IPS-NIHi11 (cell line): ENCODE measurements at places on chromosomes 11 and 22.

DNA sequence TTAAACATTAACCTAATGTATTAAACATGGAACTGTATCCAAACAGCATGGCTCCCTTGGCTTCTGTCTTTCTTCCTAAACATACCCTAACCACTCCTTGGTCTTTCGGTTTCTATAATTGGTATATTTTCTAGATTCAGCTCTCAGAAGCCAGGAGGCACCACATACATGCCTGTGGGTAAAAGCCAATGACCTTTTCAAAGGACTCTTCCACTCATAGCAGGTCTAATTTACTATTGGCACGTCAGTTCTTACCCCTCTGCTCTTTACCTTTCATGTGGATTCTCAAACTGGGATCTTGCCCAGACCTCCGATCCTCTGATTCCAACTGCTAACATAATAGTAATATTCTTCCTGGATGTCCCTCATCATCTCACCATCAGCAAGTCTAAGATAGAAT is 835.1 kb downstream of the NTM start:
- no peak for DNase-seq

DNA sequence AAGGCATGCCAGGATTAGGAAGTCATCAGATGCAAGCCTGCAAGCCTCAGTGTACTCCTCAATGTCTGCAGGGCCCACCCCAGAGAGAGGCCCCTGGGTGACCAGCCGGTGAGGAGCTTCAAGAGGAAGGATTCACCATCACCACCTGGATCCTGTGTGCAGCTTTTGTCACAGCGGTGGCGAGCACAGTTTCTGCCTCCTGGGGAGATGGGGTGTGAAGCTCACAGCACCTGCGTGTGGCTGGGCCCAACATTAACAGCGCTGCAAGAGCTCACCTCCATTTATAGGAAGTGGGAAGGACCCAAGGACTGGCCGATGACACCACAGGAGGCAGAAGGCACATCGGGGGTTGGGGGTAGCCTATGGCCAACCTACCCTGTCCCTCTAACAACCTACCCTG is 235.3 kb downstream of the CTTN start:
- no peak for DNase-seq

DNA sequence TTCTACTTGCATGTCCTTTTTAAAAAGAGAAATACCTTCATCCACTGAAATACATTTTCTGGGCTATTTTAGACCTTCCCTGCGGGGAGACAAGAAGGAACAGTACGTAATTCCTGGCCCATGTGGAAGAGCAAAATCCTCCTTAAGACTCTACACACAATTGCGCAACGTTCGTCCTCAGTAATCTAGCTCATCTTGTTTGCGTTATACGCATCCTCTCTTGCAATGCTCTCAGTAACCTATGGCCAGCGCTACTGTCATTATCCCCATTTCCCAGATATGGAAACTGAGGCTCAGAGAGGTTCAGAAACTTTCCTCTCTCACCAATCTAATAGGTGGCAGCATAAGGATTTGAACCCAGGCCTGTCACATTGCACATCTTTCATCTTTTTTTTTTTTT is 54.6 kb downstream of the RPUSD4 start:
- DNase-seq = no peak

GRCh38 chr11:69705351-69705811 is 1.6 kb upstream of the FGF19 start:
- DNase-seq = no peak

DNA sequence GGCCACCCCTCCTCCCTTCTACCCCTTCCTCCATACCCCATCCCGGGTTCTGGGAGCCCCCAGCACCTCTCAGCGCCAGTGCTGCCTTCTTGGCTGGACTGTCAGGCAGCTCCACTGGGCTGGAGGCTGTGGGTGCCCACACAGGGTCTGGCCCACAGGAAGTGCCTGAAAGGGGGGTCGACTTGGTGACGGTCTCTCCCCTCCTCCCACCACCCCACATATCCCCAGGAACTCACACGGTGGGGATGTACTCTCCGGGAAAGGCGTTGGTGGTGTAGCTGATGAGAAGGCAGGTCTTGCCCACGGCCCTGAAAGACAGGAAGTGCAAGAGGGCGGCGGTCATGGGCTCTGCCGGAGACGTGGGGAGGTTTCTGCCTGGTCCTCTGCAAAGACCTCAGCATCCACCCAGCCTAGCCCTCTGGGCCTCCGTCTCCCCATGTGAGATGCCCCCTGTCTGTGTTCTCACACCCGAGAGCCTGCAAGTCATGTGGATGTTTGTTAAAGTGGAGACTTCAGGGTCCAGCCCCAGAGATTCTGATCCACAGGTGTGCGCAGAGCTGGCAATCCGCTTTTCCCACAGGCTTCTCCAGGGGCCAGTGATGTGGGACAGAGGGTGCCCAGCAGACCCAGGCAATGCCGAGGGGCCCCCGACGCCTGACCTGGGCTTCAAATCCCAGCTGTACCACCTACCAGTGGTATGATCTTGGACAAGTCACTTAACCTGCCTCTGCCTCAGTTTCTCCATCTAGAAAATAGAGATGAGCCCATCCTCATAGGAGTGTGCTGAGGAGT is 2.5 kb downstream of the RAC2 start:
- DNase-seq = no peak

DNA sequence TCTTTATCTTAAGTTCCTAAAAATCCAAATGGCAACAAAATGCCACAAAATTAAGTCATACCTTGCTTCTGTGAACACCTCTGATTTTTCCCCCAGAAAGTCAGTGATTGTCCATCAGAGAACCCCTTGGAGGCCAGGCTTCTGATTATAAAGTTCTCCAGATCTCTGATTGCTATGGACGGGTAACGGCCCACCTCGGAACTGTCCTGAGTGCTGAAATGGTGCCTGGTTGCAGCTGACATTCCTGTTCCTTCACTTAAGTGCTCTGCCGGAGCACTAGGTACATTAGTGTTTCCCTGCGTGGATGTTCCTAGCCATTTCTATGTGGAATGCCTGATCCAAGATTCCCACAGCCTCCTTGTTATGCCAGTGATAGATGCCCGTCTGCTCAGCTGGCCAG is 85.0 kb downstream of the CHST1 start:
- DNase-seq = peak; percentile 82

GRCh38 chr11:120642196-120642894 is 130.8 kb downstream of the GRIK4 start:
- no peak for DNase-seq

DNA sequence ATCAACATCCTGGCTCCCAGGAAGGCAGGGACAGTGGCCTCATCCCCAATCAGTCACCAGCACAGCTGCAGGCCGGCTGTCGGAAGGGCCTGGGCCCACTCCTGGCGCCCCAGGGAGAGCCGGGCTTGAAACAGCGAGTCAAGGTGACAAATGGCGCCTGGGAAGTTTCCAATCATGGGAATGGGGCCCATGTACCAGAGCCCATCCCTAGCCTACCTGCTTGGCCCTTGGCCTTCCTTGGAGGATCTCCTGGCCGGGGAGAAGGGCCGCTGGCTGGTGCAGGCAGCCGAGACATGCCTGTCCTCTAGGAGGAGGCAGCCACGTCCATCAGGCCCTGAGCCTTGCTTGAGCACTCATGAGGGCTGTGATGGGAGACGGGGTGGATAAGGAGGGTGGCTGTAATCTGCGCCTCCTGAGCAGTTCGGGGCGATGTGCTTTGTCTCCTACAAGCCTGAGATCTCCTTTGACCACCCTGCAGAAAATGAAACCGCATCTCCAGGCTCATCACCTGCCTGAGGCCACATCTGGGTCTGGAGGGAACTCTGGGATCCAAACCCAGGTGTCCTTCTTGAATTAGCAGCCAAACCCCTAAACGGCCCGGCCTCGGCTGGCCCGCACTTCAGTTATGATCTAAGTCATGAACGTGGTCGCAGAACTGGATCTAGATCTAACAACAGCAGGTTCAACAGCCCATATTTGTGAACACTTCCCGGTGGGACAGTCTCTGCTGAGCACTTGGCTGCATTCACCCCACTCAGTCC is 862.0 kb downstream of the TBC1D22A start:
- no peak for DNase-seq

DNA sequence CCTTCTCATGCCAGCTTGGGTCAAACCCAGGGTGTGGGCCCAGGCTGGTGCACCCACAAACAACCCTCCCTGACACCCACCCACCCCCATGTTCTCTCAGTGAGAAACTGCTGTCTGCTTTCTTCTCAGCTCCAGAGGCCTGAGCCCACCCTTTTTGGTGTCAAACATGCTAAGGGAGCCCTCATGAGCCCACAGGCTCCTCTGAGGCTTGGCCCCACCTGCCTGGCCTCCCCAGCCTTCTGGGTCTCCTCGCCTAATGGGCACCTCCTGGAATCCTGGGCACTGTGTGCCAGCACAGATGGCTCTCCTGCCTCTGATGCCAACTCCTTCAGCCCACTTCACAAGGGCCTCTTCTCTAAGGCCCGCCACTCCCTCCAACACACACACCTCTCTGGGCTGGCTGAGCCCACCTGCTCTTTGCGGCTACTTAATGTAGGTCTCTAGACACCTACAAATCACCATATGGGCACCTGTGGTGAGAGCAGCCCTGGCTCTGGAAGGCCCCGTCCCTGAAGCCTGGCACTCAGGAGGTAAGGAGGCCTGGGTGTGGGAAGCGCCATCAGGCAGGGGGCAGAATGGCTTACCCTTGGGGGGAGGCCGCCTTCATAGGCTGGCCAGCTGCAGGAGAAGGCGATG is 4.4 kb downstream of the NAGA start:
- DNase-seq = no peak

- peak; percentile 25 for DNase-seq
These were observed 67.7 kb downstream of the BCL2L13 start for GRCh38 chr22:17705951-17706900.

DNA sequence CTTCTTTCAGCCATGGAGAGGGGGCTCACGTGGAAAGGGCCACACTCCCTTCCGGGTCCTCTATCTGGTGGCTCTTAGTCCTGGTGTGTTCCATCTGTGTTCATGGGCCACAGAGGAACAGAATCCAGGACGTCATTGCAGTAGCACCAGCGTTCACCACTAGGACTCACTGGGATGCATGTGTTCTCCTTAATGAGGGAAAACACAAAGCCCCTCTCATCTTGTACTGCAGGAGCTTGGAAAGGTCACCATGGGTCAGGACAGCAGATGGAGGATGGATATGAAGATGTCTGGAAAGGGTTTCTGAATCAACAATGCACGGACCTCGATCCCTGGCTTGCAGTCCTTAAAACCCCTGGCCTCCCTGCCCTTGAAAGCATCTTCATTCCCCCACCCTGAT is 113.8 kb upstream of the THY1 start:
- DNase-seq = no peak

DNA sequence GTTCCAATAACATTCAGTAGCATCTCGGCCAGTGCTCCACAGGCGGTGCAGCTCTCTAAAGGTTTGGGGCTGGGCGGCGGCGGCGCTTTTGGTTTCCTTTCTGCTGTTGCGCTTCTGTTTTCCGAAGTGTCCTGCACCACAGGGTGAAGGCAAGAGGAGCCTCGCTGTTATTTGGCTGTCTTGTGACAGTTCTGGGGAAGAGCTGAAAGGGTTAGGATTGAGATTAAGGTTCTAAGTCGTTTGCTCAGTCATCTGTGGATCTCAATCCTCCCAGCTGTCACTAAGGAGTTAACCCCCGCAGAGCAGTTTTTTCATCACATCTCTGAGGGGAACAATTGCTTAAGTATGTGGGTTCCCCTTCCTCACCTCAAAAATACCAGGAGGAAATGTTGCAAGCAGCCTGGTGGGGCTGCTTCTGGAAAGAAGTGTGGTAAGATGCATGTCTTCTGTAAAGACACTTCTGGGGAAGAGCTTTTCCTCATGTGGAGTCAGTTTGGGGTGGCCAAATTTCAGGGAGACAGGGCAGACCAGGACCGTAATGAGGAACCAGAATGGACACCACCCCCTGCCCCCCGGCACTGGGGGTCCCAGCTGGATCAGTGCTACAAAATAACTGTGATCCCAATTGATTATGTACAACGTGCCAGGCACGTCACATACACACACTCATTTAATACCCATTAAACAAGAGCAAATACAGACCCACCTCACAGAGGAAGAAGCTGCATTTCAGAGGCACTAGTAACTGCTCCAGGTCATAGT is 14.2 kb downstream of the TMEM121B start:
- DNase-seq = no peak

DNA sequence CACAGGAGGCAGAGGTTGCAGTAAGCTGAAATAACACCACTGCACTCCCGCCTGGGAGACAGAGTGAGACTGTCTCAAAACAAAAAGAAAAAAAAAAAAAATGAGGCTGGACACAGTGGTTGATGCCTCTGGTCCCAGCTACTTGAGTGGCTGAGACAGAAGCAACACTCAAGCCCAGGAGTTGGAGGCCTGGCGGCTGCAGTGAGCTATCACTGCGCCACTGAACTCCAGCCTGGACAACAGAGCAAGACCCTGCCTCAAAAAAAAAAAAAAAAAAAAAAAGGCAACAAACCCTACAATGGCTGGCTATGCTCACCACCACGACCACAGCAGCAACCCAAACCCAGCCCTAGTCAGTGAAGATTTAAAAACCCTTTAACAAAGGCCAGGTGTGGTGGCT is 8.2 kb downstream of the NAP1L4 start:
- DNase-seq = no peak

GRCh38 chr11:128066399-128066798 is 521.0 kb downstream of the ETS1 start:
- DNase-seq = no peak

- no peak for DNase-seq
These were observed 3.2 kb downstream of the CD6 start for GRCh38 chr11:60974726-60975125.

DNA sequence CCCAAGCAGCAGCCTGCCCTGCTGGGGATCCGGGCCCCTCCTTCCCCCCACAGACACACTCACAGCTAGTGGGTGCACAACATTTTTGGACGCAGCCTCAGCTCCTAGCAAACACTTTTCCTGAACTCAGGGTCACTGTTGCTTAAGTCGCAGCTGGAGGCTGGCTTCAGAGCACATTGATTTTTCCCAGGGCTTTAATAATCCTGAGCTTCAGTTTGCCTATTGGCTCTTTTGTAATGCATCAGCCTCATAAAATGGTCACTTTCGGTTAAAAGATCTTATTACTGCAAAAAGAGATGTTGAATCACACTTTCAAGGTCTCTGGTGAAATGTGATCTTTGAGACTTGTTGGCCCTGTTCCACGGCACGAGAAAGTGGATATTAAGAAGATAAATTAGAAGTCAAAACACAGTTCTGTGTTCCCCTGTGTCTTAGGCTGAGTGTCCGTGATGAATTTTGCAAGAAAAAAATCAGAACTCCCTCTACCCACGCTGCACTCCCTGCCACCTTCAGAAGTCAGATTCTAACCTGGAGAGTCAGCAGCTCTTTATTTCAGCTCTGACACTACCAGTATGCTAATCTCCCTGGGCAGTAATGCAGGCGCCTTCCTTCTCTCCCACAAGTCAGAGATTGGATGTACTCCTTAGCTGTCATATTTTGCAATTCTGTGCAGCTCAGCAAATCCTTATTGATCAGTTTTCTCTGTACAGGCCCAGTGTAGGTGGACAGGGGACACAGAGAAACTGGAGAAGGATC is 158.2 kb upstream of the E2F8 start:
- DNase-seq = no peak

DNA sequence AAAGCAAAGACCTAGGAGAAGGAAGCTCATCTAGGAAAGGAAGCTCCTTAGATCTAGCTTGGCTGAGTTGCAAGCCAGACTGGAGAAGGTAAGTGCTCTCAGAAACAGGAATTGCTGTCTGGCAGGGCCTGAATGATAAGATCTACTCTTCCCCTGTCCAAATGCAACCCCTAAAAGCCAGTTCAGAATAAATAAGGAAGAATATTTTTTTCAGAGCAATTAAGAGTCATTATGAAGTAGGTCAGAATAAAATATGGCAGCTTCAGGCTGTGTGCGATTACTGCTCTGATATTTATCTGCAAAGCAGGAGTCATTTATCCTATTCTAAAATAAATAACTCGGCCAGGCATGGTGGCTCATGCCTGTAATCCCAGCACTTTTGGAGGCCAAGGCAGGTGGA is 82.1 kb downstream of the PIWIL4 start:
- DNase-seq = no peak
